AG04450 (cell line): ENCODE measurements at places on chromosomes 2 and 18.

DNA sequence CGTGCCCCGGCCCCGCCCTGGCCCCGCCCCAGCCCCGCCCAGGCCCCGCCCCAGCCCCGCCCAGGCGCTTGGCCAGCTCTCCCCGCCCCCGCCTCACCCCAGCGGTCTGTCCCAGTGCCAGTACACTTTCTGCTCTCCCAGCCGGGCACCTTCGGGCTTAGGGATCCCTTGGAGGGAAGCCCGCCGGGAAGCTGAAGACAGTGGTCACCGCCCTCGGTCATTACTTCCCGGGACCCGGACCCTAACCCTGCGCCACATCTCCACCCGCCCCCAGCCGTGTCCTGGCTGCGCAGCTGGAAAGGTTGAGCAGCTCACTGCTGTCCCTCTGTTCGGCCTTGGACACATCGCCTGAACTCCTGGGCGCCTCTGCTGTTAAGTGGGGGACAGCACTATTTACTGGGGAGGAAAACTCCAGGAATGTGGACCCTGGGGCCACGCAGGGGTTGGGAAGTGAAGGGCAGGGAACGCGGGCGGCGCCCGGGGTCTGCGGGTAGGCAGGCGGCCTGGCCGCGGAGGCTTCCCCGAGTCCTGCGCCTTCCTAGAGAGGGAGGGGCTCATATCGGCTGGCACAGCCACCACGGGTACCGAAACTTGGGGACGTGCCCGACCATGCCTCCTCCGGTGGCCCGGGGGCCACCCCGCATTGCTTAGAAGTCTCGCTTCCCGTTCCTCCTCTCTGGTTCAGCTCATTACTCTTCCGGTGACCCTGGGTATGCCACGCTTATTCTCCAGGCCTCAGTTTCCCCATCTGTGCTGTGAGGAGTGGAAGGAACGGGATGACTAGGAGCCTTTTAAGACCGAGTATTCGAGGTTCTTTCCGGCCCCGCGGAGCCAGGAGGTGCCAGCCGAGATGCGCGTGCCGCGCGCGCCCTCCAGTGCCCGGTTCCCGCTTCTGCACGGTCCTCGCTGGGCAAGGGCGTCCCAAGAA, 121.0 kb downstream of the GYPC start:
- peak; percentile 21 for DNase-seq

GRCh38 chr2:9189901-9190300, 16.7 kb upstream of the ASAP2 start:
- DNase-seq: no peak

DNA sequence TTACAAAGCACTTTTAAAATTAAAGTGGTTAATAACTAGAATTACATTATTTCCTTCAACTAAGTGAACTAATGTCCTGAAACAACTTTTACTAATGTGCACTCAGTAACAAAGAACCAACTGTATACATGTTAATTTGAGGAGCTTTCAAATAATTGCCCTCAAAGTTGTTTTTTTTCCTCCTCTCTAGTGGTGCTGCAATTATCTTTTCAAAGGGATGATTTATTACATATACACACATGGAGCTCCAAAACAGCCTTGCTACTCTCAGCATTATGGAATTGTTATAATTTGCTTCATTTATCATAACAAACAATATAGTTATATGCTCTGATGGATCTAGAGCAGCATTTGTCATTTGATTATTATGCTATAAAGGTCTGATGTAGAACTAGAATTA, 246.3 kb upstream of the RASGRP3 start:
- DNase-seq: no peak

- DNase-seq: no peak
Measured at GRCh38 chr2:102622646-102623045, 3.3 kb downstream of the SLC9A2 start.

GRCh38 chr2:205868773-205869333, 186.6 kb downstream of the NRP2 start:
- DNase-seq: peak; percentile 20

- DNase-seq: no peak
Measured at GRCh38 chr2:30514848-30515435, 67.9 kb downstream of the LCLAT1 start.

- DNase-seq: no peak
Measured at GRCh38 chr18:58539659-58540380, 89.1 kb downstream of the ALPK2 start.

GRCh38 chr2:154710078-154710477, 11.6 kb downstream of the KCNJ3 start:
- DNase-seq: no peak

- no peak for DNase-seq
Measured at GRCh38 chr2:90076311-90076710, 1384.8 kb downstream of the RPIA start.

GRCh38 chr2:13597176-13597575, 880.4 kb downstream of the TRIB2 start:
- DNase-seq: no peak

- no peak for DNase-seq
Measured at GRCh38 chr2:38039121-38039910, 36.6 kb downstream of the CYP1B1 start.

DNA sequence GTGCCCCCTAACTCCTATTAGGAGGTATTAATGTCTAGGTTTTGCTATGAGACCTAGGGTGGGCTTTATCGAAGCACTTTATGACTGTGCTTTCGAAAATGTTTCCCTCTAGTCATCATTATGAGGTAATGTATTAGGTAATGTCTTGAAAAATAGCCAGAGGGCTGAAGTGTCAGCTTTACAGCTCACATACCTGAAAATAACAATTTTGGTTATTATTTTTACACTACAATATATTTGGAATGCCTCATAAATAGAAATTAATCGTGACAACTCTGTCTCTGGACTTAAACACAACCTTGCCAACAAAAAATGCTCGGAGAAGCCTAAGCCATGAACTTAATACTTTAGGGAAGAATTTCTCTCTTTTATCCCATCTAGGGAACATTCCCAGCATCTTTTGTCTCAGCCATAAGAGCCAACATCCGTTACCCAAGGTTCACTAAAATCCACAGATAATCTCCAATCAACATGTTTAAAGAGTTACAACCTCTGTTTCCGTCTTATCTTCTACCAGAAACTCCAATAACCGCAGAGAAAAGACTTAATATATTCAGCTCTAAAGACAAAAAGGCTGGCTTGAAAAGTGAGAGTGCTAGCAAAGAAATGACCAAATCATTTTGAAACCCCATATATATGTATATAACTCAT, 130.9 kb upstream of the RND3 start:
- DNase-seq: no peak

DNA sequence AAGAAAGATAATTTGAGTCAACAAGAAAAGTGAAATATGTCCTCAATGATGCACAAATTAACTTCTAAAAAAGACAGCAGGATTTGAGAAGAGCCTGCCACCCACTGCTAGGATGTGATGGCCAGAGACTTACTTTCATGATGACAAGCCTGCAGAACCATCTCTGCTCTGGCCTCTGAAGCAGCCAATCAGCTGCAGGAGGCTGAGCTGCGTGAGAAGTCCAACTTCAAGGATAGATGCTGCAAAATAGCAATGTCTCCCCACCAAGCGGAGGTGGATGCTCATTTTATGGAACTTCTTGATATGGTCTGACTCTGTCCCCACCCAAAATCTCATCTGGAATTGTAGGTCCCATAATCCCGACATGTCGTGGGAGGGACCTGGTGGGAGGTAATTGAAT, 53.1 kb downstream of the CYRIA start:
- no peak for DNase-seq

GRCh38 chr2:64770781-64771334, 117.1 kb upstream of the SERTAD2 start:
- peak; percentile 73 for DNase-seq

- no peak for DNase-seq
Measured at GRCh38 chr2:33342171-33342570, 134.3 kb upstream of the RASGRP3 start.

GRCh38 chr2:157627594-157628476, 829 bp downstream of the ACVR1C start:
- DNase-seq: no peak

- DNase-seq: no peak
Measured at GRCh38 chr18:1361936-1362335, 457.3 kb downstream of the ADCYAP1 start.

- no peak for DNase-seq
Measured at GRCh38 chr2:88006912-88007439, 9.4 kb downstream of the RNU2-63P start.

GRCh38 chr2:155099784-155100183, 401.3 kb downstream of the KCNJ3 start:
- no peak for DNase-seq

DNA sequence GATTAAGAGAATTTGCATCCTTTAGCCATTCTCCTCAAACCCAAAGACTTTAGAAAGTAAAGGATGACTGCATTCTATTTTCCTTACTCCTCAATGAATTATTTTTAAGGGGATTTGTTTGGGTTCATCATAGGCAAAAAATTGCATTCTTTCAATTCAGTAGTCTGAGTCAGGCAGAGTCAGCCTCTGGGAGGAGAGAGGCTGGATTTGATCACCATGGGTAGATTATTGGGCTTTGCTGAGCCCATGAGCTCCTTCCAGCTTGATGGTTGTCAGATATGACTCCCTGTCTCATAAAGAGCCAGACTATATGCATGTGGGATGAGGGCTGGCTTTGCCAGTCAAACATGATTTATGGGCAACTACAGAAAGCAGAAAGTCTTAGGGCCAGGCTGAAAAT, 101.2 kb downstream of the KCNS3 start:
- DNase-seq: peak; percentile 50

DNA sequence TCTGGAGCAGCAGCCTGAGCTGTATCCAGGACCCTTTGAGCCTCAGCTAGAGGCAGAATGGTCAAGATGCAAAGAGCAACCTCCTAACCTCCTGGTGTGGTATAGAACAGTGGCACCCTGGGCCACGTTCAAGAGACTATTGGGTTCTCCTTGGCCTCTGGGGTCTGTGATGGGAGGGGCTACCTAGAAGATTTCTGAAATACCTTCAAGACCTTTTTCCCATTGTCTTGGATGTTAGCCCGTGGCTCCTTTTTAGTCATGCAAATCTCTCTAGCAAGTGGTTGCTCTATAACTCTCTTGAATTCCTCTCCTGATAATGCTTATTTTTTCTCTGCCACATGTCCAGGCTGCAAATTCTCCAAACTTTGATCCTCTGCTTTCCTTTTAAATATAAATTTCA, 106.3 kb upstream of the SULT1C3 start:
- no peak for DNase-seq

DNA sequence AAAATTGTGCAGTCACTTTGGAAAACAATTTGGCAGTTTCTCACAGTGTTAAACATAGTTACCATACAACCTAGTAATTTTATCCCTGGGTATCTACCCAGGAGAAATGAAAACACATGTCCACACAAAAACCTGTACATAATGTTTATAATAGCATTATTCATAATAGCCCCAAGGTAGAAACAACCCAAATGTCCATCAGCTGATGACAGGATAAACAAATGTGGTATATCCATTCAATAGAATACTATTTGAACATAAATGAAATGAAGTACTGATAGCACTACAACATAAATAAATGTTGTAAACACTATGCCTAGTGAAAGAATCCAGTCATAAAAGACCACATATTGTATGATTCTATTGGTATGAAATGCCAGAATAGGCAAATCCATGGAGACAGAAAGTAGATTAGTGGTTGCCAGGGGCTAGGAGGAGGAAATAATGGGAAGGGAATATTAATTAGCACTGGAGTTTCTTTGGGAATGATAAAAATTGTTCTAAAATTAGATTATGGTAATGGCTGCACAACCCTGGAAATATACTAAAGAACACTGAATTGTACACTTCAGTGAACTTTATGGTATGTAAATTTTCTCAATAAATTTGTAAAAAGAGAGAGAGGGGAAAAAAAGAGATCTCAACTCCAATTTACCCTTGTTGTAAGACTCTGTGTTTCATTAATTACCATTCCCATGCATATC, 20.8 kb upstream of the VIT start:
- DNase-seq: no peak

DNA sequence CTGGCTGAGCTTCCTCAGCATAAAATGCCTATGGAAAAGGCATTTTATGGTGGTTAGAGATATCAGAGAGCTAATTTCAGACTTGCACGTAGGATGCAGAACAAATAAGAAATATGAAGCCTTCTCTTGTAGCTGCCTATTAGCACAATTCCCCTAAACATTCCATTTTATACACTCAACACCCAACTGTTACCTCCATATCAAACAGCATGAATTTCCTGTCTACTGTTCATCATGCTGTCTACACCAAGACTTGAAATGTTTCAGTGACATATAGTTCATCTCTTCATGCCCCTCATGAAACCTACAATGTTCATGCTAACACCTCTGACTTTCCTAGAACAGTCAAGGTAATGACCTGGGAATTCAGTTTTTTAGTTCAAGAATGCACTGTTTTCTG, 249.9 kb downstream of the PIEZO2 start:
- no peak for DNase-seq

GRCh38 chr2:205409411-205409810, 272.9 kb upstream of the NRP2 start:
- DNase-seq: no peak

- no peak for DNase-seq
Measured at GRCh38 chr2:95029898-95030341, 4.4 kb downstream of the MAL start.

- no peak for DNase-seq
Measured at GRCh38 chr2:125264453-125264852, 1239.4 kb downstream of the CNTNAP5 start.

GRCh38 chr2:112794841-112795240, 10.5 kb upstream of the IL1A start:
- no peak for DNase-seq

- DNase-seq: no peak
Measured at GRCh38 chr2:24222946-24223345, 48.1 kb downstream of the FAM228A start.

DNA sequence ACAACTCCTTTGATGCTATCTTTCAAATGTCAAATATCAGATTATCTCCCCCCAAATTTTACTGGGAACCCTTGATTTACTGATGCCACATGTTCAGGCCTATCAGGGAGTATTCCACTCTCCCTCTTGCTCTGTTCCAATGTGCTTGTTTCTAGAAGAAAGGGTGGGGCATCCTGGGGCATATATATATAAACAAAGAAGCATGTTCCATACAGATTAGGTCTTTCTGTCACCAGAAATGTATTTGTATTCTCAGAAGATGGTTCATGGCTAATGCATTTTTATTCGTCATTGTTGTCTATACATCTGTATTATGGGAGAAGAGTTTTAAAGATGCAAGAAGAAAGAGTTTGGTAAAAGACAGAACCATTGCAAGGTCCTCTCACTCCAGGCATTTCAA, 24.9 kb downstream of the EN1 start:
- no peak for DNase-seq

GRCh38 chr18:34023471-34023870, 201.2 kb downstream of the NOL4 start:
- DNase-seq: no peak
